Neuronal stem cell (in vitro differentiated cells): ENCODE measurements at places on chromosomes 5 and 9.
A peak's percentile ranks its signal among the peaks of the same experiment; 100 is the strongest.

DNA sequence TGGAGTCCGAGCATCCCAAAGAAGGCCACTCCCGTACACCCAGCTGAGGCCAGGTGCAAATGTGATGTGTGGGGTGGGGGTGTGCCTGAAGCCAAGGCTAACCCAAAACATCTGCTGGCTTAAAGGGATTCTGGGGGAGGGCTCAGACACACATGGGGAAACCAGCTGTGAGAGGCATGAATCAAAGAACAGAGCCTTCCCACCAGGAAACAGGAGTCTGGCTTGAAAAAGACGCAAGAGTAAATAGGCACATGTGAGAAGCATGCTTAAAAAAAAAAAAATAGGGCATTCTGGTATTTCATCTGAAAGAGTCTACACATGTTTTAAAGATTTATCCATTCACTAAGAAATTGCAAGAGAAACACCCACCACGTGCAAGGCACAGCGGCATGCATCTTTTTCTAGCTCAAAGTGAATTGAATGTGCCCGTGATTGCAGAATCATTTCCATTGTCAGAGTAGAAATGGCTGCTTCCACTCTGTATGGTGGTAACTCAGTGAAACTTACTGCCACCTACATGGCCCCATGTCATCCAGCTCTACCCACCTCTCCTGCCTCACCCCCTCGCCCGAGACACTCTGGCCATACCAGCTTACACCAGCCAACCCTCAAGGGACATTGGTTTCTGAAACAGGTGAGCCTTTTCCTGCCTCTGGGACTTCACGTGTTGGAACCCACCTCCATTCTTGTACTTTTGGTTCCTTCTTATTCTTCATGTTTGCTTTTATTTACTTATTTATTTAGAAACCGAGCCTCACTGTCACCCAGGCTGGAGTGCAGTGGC, 71.5 kb downstream of the SEMA5A start:
- DNase-seq: no peak

- DNase-seq: no peak
These were observed 500.1 kb downstream of the EFNA5 start for GRCh38 chr5:107170620-107171019.

- no peak for DNase-seq
These were observed 146.5 kb downstream of the FANCC start for GRCh38 chr9:95171001-95171400.

GRCh38 chr9:72599874-72600534, 78.6 kb downstream of the TMC1 start:
- DNase-seq: no peak

- DNase-seq: no peak
These were observed 132.5 kb upstream of the PRSS3 start for GRCh38 chr9:33662871-33663270.

- no peak for DNase-seq
These were observed 61.8 kb upstream of the RAD23B start for GRCh38 chr9:107221321-107221720.

DNA sequence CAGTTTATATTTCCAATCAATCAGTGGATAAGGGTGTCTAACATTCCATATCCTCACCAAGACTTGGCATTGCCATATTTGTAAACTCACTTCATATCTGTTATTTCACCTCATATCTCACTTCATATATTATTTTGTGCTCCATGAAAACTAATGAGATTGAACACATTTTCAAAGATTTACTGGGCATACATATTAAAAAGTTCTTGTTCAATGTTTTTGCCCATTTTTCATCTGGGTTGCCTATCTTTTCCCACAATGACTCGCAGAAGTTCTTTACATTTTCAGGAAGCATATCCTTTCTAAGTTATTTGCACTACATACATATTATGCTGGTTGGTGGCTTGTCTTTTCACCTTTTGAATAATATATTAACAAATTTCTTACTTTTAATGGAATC, 15.3 kb downstream of the ZNF510 start:
- DNase-seq: no peak

DNA sequence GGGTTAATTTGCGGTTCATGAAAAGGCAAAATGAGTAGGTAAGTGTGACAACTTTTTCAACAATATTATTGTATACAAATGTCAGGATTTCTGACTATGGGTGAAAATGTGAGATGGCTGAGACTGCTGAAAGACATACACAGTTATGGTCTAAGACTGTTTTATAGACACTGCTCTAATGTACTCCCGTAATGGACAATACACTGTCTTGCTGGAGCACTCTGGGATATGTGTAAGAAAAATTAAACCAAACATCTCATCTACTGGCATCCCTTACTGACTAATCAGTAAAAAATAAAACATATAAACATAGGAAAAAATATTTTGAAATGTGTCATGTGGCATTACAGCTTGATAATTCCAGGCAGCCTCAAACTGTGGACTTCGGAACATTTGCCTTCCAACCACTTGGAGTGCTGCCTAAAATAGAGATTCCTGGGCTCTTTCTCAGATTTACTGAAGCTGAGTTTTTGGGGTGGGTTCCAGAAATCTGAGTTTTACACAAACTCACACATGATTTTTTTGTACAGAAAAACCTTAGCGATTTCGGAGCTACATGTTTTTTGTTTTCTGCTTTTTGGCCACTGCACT, 233.9 kb upstream of the TBCA start:
- DNase-seq: no peak

DNA sequence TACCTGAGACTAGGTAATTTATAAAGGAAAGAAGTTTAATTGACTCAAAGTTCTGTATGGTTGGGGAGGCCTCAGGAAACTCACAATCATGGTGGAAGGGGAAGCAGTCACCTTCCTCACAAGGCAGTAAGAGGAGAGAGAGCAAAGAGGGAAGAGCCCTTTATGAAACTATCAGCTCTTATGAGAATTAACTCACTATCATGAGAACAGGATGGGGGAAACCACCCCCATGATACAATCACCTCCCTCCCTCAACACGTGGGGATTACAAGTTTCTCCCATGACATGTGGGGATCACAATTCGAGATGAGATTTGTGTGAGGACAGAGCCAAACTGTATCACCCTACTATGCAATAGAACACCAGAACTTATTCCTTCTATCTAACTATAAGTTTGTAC, 27.9 kb downstream of the CD274 start:
- no peak for DNase-seq

- DNase-seq: peak; percentile 71
These were observed 750 bp upstream of the NPR2 start for GRCh38 chr9:35790385-35791296.

GRCh38 chr5:54754878-54755277, 230.5 kb downstream of the ESM1 start:
- no peak for DNase-seq

- no peak for DNase-seq
These were observed 4.6 kb upstream of the UGCG start for GRCh38 chr9:111891910-111892499.

DNA sequence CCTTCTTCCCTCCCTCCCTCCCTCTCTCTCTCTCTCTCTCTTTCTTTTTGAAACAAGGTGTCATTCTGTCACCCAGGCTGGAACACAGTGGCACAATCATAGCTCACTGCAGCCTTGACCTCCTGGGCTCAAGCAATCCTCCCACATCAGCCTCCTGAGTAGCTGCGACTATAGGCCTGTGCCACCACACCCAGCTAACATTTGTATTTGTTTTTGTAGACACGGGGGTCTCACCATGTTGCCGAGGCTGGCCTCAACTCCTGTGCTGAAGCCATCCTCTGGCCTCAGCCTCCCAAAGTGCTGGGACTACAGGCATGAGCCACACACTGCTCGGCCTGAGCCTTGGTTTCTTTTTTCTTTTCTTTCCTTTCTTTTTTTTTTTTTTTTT, 45.8 kb downstream of the PLPP7 start:
- no peak for DNase-seq

- DNase-seq: no peak
These were observed 46.5 kb upstream of the MCTP1 start for GRCh38 chr5:95331358-95331757.

GRCh38 chr9:116717150-116717549, 30.0 kb downstream of the TRIM32 start:
- DNase-seq: no peak

GRCh38 chr5:65734921-65735320, 12.9 kb downstream of the NLN start:
- no peak for DNase-seq

DNA sequence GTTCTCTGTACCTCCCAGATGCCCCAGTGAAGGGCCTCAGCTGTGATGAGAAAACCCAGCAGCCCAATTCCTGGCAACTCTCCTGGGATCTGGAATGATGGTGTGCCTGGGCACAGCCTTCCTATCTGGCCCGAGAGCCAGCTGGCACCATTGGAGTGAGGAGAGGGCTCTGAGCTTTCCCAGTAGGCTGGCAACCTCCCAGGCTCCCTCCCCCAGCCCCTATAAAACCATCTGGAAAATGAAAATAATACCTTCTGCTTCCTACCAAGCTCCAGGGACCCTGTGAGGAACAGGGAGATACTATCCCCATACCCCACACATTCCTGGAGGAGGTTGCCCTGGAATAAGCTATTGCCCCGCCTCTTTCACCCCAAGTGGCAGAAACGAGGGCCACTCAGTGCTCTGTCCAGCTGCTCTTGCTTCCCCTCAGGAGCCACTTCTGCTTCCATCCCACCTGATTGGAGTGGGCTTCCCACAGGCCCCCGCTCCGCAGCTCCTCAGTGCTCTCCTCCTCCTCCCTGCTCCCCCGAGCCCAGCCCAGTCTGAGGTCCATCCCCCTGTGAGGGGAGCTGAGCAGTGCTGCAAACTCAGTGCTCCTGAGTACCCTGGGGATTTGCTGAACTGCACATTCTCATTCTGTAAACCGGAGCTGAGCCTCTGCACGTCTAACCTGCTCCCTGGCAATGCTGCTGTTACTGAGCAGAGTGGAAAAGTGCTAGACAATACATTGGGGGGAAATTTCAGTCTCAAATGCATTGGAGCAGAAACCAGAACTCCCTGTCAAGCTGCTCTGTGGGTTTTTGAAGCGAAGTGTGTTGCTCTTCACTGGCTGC, 74.7 kb downstream of the THBS4 start:
- no peak for DNase-seq

DNA sequence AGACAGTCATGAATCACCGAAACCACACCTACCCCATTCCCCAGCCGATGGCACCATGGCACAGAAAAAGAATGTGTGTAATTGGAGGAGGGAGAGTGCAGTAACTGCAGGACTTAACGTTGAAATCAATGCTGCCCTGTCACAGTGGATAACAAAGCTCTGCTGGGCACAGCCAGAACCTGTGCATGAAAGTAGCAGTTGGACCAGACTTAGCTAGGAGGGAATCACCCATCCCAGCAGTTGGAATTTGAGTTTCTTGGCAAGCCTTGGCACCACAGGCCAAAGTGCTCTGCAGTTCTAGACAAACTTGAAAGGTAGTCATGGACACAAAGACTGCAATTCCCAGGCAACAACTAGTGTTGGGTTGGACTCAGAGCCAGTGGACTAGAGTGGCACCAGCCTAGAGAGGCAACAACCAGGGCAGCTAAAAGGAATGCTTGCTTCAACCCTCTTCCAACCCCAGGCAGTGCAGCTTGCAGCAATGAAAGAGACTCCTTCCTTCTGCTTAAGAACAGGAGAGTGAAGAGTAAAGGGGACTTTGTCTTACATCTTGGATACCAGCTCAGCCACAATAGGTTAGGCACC, 19.1 kb downstream of the TMEM232 start:
- no peak for DNase-seq

DNA sequence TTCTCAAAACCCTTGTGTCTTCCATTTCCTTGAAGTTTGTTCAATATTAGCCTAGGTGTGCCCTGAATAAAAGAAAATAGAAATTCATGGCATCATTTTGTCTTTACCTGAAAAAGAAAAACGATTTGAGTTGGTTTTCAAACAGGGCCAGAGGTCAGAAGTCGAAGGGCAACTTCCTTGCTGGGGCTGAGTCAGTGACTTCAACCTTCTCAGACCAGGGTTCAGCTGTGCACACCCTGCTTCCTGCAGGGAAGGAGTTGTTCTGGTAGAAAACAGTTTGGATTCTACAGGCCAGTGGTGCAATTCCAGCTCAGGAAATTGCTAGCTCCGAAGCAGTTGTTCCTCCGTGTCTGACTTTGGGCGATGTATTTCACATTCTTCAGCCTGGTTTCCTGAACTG, 132.1 kb upstream of the SLC30A5 start:
- DNase-seq: no peak

DNA sequence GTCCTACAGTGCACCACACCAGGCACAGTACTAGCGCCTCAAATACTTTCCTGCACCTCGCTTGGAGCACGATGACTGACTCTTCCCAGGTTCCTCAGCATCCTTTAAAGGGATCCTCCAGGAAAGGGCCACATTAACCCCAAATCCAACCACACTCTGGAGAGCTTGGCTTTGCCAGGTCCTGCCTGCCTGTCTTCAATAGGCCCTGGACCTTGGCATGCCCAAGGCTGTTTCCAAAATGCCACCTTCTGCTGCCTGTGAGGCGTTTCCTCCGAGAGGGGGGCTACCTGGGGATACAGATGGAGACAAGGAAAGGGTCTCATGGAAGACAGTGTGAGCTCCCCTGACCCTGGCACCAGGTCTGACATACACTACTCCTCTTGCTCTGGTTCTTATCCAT, 169.9 kb downstream of the DAB2IP start:
- no peak for DNase-seq

GRCh38 chr9:98602839-98603500, 105.8 kb downstream of the GABBR2 start:
- DNase-seq: no peak

- no peak for DNase-seq
These were observed 462.0 kb upstream of the ZNF462 start for GRCh38 chr9:106400950-106401349.

DNA sequence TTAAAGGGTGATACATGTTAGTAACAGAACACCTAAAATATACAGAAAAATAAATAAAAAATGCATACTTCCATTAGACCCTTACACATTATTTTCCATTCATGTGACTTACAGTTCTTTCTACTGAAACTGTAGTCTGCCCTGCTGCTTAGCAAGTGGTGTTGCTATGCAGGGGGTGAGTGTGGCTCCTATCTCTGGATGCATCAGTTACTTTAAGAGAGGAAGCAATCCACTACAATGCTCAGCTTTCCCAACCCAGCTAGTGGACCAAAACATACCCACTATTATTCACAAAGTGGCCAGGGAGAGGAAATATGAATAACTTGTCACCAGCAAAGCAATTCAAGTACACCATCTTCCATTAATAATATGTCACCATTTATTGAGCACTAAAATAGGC, 121.8 kb downstream of the DOCK2 start:
- DNase-seq: no peak

GRCh38 chr5:9314558-9314957, 231.3 kb downstream of the SEMA5A start:
- no peak for DNase-seq
